ENCODE measurements at places on chromosomes 5 and 9.

DNA sequence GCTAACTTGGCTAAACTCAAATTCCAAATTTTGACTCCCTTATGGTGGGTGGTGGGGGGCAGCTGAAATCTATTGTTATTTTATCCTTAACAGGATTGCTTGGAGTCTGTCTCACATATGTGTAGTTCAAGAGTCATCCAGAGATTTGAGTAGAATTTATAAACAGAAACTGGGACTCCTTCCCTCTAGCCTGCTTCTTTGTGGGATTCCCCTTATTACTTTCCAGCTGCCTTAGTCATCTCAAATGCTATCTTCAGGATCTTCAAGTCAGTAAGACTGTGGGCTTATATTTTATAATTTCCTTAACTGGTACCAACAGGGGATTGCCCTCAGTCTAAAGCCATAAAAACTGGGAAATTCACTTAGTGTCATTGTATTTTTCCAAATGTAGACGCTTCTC, 55.5 kb downstream of the NNT start:
- no peak for DNase-seq

DNA sequence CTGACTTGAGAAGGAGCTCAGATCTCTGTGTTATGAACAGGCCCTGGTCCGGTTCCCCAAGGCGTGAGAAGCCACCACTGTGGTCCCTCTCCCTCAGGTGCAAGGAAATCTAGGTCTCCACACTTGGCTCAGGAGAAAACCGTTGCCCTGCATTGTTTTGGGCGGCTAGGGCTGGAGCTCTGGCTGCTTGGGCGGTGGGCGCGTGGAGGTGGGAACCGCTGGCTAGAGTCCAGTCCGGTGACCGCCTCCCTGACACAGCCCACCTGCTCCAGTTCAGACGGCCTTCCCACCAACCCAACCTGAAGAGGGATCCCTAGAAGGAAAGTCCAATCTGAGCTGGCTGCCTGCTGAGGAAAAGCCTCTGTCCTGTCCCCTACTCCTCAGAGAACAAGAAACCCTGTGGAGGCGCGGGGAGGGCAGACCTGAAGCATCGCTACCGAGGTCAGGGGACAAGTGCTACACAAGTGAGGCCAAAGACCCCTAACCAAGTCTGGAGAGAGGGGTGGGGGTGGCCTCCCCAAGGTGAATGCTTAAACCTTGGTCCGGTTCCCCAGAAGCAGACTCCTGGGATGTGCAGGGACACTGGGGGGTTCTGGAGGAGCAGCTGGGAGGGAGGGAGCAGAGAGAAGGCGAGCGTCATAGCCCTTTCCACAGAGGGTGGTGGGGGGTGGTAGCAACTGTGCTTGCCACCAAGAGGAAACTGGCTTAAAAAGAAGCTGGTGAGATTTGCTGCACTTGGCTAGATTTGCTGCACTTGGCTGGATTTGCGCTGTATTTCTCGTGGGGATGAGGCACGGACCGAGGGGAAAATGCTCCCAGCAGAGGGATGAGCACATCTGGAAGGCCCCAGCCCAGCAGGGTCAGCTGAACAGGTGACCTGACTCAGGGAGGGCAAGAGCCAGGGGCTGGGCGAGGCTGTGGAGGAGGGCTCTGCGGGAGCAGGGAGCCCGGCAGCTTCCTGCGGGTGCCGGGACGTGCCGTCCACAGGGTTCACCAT, 65.2 kb downstream of the RAPGEF1 start:
- no peak for DNase-seq

- DNase-seq = peak; percentile 96
These were observed 831.8 kb downstream of the TAF11L14 start for GRCh38 chr5:18465833-18466681.

DNA sequence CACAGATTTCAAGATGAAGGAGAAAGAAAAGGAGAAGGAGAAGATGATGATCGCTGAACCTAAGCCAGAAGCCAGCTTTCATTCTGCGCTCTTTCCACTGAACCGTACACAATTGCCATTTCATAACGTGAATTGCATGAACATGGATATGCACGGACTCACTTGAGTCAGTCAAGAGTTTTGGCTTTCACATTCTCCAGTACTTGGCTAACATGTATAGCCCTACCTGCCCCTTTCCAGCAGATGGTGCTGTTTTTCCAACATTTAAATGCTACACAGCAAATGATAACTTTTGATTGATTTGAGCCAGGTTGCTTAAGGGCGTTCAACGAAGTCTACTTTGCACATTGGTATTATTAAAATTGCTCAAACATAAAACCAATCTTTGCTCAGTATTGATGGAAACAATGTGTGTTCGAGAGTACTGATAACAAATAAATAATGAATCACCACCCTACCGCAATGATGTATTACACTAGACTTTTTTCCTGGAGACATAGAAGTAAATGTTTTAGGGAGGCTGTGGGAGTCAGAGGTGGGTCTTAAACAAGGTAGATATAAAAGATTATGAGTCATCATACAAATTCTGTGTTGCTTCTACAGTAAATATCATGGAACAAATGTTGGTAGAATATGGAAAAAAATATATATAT, 196.4 kb downstream of the TRPM3 start:
- DNase-seq = peak; percentile 44

GRCh38 chr9:129853614-129854013, 18.4 kb downstream of the USP20 start:
- DNase-seq = no peak

DNA sequence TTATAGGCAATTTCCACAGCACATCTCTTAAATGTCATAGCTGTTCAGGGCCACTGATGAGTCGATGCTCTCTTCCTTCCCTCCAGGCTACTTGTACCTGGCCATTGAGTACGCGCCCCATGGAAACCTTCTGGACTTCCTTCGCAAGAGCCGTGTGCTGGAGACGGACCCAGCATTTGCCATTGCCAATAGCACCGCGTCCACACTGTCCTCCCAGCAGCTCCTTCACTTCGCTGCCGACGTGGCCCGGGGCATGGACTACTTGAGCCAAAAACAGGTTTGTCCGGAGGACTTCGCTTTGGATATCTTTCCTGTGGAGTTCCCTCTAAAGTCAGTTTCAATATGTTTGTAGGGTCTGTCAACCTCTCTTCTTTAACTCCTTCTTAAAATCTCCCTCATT, 84.3 kb downstream of the EQTN start:
- DNase-seq = no peak

GRCh38 chr9:804026-804425, 37.5 kb upstream of the DMRT1 start:
- no peak for DNase-seq

GRCh38 chr5:1411099-1411498, 34.1 kb downstream of the SLC6A3 start:
- DNase-seq = no peak

- no peak for DNase-seq
These were observed 101.8 kb downstream of the TLE4 start for GRCh38 chr9:79673614-79674013.

DNA sequence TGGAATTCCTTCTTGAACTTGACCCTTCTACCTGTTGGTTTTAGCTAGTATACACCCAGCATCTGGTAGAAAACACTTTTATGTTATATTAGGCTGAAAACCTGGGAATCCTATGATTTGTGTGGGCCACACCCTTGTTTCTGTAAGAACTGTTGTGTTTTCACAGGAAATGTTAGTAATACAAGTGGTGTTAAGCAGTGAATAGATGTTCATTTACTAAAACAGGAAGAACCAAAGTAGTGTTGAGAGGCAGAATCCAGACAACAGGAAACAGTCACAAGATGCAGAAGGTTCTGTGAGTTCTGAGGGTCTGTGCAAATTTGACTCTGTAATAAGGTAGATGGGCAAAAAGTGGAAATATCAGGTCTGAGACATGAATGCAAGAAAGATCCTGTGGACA, 73.0 kb upstream of the RAI14 start:
- no peak for DNase-seq

- no peak for DNase-seq
These were observed 43.2 kb downstream of the WWC1 start for GRCh38 chr5:168334695-168335094.

DNA sequence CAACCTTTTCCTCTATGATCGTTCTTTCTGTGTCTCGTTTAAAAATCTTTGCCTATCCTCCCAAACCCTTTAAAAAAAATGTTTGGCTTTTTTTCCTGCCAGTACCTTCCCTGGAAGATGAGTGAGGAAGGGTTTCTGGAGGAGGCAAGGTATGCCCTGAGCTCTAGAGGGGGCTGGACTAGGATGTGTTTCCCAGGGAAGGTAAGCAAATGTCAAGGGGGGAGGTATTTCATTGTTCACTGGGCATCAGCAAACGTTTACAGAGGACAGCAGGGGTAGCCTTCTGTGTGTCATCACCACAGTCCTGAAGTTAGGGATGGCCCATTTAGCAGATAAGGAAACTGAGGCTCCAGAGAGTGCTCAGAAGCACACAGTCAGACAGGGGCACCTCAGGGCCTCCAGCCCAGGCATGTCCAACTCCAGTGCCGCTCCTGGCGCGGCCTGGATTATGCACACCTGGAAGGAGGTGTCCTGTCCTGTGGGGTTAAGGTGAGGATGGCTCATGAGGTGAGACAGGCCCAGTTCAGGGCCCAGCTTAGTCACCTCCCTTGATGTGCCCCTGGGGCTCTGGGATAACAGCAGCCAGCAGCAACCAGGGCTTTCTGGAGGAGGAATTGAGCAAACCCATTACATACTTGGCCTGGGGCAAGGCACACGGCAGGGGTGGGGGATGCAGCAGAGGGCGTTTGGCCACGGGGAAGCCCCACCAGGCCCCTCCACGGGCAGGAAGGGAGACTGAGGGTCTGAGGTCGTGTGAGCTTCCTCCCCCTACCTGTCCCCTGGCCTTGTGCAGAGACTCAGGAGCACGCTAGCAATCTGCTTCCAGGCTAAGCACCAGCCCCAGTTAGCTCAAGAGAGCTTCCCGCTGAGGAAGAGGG, 100.3 kb upstream of the LMX1B start:
- DNase-seq = no peak

GRCh38 chr9:113957821-113958341, 81.8 kb downstream of the ZNF618 start:
- no peak for DNase-seq

- DNase-seq = no peak
These were observed 26.9 kb downstream of the GLT6D1 start for GRCh38 chr9:135612437-135612836.

- no peak for DNase-seq
These were observed 47.8 kb downstream of the YIPF5 start for GRCh38 chr5:144122641-144123040.

DNA sequence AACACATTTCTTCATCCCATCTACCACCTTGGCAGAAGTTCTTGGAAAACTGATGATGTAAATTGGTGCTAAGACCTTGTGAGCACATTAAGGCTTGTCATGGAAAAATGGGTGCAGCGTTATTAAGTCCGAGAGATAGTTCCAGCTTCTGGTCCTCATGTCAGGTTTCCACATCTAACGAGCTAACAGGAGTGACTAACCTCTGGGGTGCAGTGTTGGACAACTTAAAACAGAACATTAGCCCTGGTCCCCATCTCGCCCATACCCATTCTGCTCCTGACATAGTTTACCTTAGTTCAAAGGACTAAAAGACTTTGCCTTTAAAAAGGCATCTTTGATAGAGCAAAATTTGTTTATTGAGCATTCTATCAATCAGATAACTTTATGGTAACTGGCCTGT, 128.0 kb downstream of the SLC1A3 start:
- DNase-seq = no peak

DNA sequence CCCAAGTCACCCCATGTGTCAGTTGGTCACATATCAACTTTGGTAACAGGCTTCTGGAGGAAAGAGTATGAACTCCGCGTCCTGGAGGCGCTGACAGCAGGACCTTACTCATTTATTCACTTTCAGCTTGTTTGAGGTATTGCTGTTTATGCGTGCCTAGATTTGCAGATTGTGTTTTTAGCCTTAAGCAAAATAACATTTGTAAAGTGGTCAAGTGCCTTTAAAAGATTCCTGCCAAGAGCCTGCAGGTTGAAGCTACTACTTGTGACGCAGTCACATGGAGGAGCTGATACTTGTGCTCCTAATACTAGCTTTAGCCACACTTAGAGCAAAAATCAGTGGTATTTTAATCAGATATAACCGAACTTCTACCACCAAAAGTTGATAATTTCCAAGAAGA, 351.3 kb downstream of the ADGRV1 start:
- DNase-seq = no peak

DNA sequence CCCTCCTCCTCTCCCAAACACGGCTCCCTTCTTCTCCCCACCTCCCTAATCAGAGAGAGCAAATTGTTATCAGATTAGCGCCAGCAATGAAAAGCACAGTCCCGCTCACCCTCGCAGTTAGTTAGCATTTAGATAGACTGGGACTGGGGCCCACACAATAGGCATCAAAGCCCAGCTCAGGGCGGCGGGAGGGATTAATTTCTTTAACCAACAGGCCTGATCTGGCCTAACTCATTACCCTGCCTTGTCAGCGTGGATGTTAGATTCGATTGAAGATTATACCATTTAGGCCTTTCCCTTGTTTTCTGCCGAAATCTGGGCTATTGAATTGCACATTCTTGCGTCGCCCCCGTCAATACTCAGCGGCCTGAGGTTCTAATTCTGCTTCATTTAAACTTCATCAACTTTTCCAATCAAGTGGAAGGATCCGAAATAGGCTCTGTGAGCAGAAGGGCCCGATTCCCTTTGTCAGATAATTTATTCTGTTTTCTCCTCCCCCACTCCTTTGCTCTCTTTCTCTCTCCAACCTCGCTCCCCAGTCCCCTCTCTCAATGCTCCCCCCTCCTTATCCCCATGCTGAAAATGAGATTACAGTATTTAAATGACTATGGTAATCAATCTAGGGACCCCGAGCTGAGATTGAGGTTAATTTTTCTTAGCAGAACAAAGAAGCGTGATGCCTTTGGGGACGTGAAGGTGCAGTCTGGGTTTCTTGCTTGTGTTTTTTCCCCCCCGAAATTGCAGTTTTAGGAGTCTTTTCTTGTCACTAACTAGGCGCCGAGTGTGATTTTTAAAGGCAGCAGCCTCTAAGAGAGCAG, 15.1 kb downstream of the CFAP77 start:
- peak; percentile 43 for DNase-seq

DNA sequence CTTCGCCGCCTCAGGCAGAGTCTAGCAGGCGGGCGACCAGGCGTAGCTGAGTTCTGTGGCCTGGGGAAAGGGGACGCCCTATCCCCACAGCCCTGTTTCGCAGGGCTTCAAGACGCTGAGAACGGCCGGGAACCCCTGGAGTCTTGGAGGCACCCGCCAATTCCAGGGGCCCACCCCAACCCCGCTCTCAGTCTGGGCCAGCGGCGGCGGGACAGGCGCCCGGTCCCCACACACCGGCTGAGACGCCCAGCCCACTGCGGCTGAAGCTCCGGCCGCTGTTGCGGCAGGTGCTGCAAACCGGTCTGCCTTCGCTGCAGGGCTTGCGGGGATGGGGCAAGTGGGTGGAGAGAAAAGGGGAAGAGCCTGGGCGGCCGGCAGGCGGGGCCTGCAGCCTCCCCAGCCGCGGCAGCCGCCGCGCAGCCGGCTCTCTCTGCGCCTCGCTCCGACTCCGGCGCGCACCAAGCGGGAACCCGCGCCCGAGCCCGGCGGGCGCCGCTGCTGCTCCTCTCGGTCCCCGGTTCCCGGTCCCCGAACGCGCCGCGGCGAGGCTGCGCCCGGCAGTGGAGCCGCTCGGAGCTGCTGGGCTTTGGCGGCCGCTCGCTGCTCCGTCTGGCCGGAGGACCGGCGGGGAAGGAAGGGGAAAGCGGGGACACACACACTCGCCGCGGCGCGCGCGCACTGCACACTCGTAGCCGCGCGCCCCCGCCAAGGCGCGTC, at the start of gene PIP5K1B:
Gene PIP5K1B, plus strand, starts transcription at position 427 of the 717 bp plus-strand sequence. CDS start 117,375 bp downstream, outside the sequence.
- DNase-seq = peak; percentile 87

GRCh38 chr5:61618577-61618976, 286.5 kb downstream of the ZSWIM6 start:
- DNase-seq = no peak

- no peak for DNase-seq
These were observed 12.9 kb downstream of the MTRR start for GRCh38 chr5:7881816-7882215.

- DNase-seq = no peak
These were observed 107.4 kb upstream of the LHFPL2 start for GRCh38 chr5:78755822-78756429.

Measured in spinal cord (tissue), 10 donors.